ENCODE measurements at places on chromosomes 16 and 17.

DNA sequence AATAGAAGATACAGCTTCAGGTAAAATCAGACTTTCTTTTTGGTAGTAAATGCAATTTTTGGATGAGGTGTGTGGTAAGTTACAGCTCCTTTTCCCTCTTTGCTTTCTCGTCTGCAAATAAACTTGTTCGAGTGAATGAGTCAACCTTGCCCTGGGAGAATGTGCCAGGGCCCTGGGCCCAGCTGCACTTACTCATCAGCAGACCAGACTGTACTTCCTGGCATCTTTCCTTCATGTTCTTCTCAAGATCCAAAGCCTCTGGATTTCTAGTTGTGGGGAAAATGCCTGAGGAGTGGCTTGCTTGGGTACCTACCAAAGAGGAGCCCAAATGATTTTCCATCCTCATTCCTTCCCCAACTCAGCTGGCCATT is 5.4 kb upstream of the G6PC1 start:
- no peak for DNase-seq

GRCh38 chr17:39238311-39238972 is 12.7 kb upstream of the STAC2 start:
- DNase-seq: peak; percentile 49

DNA sequence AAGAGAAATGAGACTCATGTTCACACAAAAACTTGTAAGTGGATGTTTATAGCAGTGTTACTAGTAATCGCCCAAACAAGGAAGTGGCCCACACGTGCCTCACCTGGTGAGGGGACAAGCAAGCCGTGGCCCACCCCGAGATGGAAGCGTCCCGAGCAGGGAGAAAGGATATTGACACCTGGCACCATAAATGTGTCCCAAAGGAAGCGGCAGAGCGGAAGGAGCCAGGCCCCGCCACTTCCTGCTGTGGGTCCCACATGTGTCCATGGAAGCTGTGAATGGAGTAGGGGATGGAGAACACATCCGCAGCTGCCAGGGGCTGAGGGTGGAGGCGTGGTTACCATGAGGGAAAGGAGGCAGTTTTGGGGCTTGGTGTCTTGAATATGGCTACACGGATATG is 18.9 kb downstream of the KCNJ18 start:
- no peak for DNase-seq

GRCh38 chr16:85281181-85281580 is 168.9 kb upstream of the CIBAR2 start:
- no peak for DNase-seq

DNA sequence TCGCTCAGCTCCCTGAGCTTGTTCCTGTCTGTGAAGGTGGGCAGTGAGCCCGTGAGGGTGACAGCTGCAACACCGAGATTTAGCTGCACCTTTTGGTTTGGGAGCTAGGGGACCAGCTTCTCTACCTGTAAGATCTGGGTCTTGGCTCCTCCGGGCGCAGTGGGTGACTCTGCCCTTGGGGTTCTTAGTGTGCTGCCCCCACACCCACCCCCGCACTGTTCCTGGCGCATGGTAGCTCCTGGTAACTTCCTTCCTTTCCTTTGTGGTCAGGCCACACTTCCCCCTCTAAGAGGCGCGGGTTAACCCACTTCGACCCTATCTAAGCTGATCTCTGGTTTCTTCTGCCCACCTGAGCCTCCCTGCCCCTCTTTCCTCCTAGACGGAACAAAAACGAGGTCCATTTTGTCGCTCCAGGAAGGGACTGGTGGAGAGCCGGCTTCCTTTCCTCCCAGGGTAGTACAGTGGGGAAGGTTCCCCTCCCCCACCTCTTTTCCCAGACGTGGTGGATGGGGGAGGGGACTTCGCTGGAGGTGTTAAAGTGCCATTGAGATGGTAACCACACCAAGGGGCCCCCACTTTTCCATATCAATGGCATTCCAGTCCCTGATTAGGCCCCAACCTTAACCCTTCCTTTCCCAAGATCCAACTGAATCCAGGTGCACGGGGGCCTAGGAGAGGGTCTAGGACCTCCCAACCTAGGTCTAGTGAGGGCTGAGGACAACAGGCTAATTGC is 4.6 kb upstream of the CLDN9 start:
- DNase-seq: no peak

GRCh38 chr17:21510686-21511362 is 134.7 kb downstream of the KCNJ12 start:
- DNase-seq: no peak

DNA sequence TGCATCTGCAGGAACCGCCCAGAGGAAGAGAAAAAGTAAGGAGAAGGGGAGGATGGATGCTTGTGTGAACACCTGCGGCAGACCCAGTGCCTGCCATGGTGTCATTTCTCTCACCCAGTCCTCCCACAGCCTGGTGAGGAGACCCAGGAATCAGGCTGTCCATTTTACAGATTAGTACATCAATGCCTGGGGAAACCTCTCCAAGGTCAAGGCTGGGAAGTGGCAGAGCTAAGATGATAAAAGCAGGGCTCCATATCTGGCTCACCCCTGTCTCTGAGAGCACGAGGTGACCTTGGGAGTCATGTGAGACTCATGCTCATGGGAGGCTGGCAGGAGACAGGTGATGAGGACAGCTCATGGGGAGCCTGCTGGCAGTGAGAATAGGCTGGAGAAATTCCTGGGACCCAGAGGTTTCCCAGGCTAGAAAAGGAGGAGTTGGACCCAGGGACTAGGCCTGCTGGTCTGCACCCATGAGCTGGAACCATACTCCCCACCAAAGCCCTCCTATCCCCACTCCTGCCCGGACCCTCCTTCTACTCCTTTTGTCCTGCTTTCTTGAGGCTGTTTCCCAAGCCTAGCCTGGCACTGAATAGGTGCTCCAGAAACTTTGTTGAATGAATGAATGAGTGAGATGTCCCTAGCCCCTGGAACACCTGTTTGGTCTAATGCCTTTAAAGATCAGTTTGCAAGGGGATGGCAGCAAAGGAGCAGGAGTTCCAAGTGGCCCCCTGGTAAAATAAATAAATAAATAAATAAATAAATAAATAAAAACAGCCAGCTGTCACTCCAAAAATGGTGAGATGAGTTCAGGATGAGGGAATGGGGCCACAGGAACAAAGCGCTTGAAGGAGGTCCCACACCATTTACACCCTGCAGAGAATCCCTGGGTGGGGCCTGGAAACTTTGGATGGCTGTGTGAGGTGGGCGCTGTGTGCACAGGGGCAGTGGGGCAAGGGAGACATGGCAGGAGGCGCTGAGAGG is 1.6 kb downstream of the ZNF629 start:
- no peak for DNase-seq

GRCh38 chr16:70678898-70679670 is 6.8 kb downstream of the MTSS2 start:
- no peak for DNase-seq

DNA sequence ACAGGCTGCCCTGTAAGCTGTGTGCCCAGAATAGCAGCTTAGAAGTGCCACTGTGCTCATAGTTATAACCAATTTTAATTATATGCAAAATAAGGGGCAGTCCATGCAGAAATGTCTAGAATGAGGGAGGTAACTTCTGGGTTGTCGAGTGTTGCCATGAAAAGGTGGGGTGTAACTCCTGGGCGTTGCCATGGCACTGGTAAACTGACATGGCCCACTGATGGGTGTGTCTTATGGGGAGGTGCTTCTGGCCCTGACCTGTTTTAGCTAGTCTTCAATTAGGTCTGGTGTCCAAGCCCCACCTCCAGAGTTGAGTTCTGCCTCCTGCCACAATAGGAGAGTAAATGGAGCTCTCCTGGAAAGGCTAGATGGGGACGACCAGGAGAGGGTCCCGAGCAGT is 120.6 kb downstream of the SALL1 start:
- no peak for DNase-seq

DNA sequence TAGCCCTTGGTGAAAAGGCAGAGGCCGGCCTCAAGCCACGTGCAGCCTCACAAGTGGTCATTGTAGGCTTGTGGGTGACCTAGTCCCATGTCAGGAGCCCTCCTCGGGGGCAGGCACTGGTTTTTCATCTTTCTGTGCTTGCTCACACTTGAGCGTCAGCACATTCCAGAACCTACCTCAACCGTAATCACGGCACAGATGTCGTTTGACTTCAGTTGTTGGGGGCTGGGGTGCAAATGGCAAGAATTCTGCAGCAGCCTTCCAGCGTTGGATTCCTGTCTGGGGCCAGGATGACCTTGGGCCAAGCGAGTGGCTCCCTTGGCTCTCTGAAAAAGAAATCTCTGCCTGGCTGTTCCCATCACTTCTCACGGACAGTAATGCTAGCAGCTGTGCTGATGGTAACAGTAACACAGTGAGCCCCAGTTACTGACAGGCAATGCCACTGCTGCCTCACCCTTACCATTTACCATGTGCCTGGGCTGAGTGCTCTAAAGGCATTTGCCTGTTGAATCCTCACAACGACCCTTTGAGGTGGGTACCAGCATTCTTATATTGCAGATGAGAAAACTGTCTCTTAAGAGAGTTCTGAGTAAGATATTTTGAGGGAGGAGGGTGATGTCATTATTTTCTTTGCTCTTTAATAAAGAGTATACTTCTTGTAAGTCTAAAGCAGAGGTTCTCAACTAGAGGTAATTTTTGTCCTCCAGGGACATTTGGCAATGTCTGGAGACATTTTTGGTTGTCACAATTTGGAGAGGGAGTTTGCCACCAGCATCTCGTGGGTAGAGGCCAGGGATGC is 46.5 kb downstream of the KSR1 start:
- no peak for DNase-seq

DNA sequence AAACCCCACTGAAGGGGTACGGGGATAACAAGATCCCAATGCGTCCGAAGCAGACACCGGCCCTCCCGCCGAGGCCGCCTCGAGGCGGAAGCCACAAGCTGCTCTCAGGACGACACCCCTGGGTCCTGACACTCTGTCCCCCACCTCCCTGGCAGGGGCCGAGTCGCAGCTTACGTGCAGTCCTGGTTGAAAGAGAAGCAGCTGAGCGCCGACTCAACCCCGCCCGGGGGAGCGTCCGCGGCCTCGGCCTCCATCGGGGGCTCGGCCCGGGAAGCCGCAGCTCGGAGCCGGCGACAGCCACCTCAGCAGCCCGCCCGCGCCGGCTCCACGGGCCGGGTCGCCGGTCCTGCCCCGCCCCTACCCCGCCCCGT is at the start of gene WIPI1:
Gene WIPI1 (minus strand): TSS at position 329 of the 371 bp plus-strand sequence. CDS start 75 bp downstream, at position 254.
- DNase-seq: no peak

- no peak for DNase-seq
Observed at GRCh38 chr16:85724126-85724879, 26.6 kb downstream of the C16orf74 start.

DNA sequence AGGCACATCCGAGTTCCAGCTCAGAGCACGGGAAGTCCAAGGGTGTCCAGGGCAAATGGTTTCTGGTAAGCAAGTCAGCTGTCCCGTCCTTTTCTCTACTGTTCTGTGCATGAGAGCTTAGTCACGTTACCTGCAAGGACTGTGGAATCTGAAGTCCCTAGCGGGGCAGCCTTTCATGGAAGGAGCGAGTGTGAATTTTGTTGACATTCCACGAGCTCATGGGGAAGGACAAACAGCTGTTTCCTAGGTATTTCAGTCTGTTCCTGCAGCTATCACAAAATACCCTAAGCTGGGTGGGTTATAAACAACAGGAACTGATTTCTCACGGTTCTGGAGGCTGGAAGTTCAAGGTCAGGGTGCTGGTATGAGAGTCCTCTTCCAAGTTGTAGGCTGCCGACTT is 109.2 kb downstream of the SDR42E1 start:
- DNase-seq: no peak

DNA sequence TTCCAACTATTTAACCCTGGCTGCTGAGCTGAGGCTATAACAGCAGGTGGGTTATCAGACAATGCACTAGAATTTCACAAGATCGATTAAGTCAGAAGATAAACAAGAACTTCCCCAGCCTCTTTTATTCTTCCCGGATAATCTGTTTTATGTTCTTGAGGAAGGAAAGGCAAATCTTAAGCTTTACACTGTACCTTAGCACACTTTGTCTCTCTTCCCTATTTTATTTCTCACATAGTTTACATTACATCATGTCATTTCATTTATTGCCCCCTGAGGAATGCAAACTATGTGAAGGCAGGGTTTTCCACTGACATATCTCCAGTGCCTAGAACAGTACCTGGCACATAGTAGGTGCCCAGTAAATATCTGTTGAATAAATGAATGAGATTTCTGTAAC is 139.6 kb downstream of the SKAP1 start:
- no peak for DNase-seq

DNA sequence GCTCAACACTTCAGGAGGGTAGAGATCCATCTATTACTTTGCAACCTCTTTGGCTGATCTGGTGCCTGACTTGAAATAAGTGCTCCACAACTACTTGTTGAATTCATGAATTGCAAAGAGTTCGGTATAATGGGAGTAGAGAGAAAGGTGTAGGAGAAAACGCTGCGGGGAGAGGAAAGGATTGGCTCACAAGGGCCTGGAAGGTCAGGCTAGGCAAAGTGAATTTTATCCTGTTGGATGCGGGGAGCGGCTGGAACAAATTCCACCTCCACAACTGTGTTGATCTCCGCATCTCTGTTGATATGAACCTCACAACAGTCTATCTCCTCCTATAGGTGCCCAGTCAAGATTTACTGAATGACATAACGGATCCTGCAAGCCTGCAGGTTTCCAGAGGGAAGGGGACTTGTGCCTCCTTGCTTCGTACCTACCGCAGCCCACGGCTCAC is 684 bp downstream of the SLX4 start:
- DNase-seq: no peak

DNA sequence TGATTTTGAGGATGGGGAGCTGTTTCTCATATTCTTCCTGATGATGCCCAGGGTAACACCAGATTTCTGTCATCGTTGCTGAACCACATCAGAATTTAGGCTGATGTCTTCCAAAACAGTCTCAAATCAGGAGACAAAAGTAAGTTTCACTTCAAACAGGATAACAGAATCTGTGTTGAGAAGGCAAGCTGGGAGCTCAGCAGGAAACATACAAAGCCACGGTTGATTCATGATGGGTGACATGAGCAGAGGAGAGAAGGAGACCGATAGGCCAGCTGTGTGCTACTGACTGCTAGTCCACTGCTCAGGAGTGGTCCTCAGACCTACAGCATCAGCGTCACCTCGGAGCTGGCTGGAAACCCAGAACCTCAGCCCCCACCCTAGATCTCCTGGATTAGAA is 62.9 kb upstream of the RCVRN start:
- no peak for DNase-seq

- no peak for DNase-seq
Observed at GRCh38 chr17:51097708-51098446, 22.8 kb downstream of the SPAG9 start.

- DNase-seq: no peak
Observed at GRCh38 chr17:61253937-61254574, 145.6 kb upstream of the TBX2 start.

GRCh38 chr17:5118219-5118618 is 2.4 kb downstream of the USP6 start:
- no peak for DNase-seq

- no peak for DNase-seq
Observed at GRCh38 chr17:66569572-66569971, 265.3 kb upstream of the CACNG5 start.

Measured in stimulated activated CD4-positive, alpha-beta T cell treated with anti-CD3 and anti-CD28 coated beads, Interleukin-15, amount 100 ng/mL, for 48 hours (primary cell).